ENCODE measurements at places on chromosomes 1 and 21.

GRCh38 chr1:114274621-114275317 is 121.1 kb upstream of the SYT6 start:
- peak; percentile 83 for DNase-seq

- DNase-seq = no peak
These were observed 106.5 kb downstream of the PLPP3 start for GRCh38 chr1:56472860-56473259.

- no peak for DNase-seq
These were observed 52.0 kb upstream of the CAMK1G start for GRCh38 chr1:209531549-209531948.

- DNase-seq = no peak
These were observed 13.9 kb upstream of the LRIG2 start for GRCh38 chr1:113058941-113059706.

DNA sequence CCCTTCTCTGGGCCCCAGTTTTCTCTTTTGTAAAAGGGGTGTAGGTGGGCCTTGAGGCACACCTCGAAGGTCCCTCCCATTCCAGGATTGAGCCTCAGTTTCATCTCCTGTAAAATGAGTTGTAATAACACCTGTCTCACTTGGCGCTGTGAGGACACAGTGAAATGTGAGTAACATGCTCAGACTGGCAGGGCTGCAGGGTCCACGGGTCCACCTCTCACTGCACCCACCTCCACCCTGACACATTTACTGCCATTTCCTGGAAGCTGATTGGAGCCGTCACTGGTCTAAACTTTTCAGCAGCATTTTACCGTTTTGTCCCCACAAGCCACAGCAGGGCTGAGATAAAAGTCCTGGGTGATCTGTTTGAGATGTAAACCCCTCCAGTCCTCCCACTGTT is 398.0 kb downstream of the PTPRU start:
- no peak for DNase-seq

DNA sequence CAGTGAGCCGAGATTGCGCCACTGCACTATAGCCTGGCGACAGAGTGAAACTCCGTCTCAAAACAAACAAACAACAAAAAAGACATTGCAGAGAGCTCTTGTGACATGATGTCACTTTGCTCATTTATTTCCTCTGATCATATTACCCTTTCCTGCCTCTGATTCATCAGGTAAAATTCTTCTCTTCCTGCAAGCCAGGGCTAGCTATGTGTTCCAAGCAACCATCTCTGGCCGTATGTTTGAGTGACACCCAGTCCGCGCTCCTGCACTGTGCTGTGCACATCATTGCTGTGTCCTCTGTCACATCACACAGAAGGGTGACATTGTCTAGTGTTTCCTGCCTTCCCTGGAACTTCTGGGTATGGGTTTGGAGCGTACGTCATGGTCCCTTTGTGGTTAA is 251.3 kb downstream of the PCP4 start:
- no peak for DNase-seq

- DNase-seq = no peak
These were observed 202.5 kb downstream of the C1orf94 start for GRCh38 chr1:34378968-34379856.

DNA sequence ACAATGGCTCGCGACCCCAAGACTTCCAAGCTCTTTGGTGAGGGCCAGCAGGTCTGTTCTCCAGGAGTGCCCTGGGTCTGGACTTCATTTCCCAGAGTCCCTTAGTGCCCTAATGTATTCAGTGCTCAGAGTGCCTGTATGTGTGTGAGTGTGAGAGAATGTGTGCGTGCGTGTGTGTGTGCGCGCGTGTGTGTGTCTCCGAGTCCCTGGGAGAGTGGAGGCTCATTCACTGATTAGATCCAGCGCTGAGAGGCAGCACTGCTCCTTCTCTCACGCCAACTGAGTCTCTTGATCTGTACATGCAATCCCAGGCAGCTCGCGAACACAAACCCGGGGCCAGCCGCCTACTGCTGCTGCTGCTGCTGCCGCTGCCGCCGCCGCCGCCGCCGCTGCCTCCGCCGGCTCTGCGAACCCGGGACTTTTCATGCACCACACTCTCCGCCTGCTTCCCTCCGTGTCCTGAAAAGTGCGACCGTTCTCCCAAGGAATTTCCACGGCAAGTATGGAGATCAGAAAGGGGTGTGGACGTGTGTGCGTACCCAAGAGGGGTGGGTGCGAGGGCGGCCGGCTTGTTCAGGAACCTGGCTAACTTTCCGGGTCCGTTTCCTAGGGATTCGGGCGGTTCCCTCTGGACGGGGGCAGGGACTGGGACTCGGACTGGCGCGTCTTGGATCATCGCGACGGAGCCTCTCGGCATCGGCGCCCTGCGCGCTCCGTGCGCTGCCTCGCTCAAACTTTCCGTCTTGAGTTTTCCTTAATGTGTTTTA is at the start of gene RNF220:
RNF220 (plus strand) TSS at position 225 of the 767 bp plus-strand sequence.
- peak; percentile 52 for DNase-seq

- DNase-seq = no peak
These were observed 59.4 kb downstream of the AK5 start for GRCh38 chr1:77341195-77341594.

GRCh38 chr1:161153682-161154337 is at the start of gene UFC1:
Gene UFC1, plus strand, starts transcription at chr1:161153978. Its CDS starts 20 bp downstream, at chr1:161153998.
- peak; percentile 83 for DNase-seq
